Epithelial cell of prostate (primary cell): ENCODE measurements at places on chromosomes 11 and 22.

- DNase-seq, result no peak
These were observed 48.6 kb upstream of the OLFML1 start for GRCh38 chr11:7436657-7437056.

- no peak for DNase-seq
These were observed 679.6 kb downstream of the NTM start for GRCh38 chr11:132050049-132050448.

DNA sequence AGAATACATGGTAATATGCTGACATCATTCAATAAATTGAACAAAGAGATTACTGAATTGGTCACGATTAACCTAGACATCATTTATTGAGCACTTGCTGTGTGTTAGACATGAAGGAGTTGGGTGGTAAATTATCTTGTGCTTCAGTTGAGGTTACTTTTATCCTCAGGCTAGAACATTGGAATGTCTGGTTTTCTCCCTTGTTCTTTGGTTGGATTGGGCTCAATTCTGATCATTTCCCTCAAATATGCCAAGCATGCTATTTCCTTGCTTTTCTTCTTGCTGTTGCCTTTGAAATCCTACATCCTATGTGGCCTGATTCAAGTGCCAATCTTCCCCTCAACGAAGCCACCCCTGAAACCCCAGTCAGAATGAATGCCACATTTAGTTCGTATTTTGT lies 65.8 kb downstream of the DEUP1 start:
- no peak for DNase-seq

- DNase-seq, result no peak
These were observed 113.7 kb downstream of the ETS1 start for GRCh38 chr11:128473636-128474035.

DNA sequence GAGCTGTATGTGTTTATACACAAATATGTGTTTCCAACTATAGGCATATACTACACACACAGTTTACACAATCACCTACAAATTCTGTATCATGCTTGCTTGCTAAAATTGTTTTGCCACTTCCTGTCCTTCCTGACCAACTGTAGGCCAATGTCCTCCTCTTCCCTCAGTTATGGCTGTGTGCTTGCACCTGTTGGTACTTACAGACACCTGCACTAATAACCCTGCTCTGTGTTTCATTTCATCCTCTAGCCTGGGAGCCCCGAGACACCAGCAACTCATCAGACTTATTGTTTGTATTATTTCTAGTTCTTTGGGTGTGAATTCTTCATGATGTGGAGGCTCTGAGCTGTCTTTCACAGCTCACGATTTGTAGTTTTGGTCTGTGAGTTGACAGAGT lies 1.8 kb upstream of the NCF4 start:
- DNase-seq, result no peak

DNA sequence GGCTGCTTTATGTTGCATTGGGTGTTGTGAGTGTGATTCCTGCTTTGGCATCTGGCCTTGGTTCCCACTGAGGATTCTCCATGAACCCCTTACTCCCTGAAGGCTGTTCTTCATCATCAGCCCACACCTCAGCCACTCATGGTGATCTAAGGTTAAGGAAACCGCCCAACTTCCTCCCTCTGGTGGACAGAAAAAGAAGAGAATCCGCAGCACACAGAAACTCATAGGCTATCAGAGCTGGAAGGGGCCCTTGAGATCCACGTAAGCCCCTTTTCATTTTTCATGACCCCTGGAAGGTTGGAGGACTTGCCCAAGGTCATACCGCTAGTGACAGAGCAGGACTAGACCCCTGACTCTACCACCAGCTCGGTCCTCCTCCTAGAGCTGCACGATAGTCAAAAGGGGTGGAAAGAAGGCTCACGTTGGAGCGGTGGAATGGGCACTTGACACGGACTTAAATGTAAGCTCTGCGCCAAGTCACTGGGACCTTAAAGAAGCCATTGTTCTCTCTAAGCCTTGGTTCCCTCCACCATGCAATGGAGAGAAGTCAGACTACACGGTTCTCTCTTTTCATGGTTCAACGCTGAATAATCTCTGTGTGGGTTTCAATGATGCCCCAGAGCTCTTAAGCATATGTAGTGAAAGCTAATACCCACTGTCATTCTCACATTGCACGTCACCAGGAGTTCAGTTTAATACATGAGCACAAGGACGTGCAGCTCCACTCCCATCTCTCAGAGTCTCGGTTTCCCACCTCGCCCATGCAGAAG lies 83.6 kb upstream of the CRTAM start:
- DNase-seq, result no peak

DNA sequence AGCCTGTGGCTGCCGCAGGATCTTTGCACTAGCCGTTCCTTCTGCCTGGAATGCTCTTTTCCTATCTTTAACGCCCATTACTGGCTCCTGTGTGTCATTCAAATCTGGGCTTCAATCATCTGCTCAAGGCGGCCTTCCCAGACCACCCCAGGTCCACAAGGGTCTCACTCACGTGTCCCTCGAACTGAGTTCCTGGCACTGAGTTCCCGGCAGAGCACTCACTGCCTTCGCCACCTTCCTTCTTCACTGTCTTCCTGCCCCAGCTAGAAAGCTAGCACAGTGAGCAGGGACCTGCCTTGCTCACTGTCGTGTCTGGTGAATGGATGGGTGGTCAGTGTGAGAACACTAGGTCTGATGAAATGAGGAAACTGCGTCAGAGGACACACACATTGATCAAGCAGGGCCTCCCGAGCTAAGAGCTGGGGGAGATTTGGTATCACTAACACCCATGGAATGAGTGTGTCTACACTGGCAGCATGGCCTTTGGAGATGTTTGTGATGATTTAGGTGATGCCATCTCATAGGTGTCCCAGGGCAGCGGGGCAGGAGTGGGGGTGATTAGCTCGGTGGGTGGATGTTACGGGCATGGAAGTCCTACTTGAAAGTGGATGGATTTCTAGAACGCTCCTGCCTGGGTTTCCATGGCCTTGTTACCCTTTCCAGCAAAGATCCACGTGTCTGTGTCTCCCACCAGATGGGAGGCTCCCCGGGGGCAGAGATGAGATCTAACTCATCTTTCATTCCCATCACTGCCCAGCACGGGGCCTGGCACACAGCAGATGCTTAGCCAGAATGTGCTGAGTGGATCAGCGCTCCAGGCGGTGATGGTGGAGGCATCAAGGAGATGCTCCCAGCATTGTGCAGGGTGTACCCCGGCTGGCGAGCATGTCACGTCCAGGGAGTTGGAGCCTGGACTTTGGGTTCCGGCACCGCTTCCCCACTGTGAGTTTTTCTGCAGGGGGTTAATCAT lies 64.5 kb downstream of the SHISAL1 start:
- DNase-seq, result no peak

GRCh38 chr22:23045461-23045860 lies 24.9 kb upstream of the GNAZ start:
- DNase-seq, result no peak
